HT1080 (cell line): ENCODE measurements at places on chromosomes 16 and 17. TPM values are rescaled to one million over a fixed set of nuclear protein-coding genes. Genes with fewer than 3 reads are reported as not detected.
A peak's percentile ranks its signal among the peaks of the same experiment; 100 is the strongest.

DNA sequence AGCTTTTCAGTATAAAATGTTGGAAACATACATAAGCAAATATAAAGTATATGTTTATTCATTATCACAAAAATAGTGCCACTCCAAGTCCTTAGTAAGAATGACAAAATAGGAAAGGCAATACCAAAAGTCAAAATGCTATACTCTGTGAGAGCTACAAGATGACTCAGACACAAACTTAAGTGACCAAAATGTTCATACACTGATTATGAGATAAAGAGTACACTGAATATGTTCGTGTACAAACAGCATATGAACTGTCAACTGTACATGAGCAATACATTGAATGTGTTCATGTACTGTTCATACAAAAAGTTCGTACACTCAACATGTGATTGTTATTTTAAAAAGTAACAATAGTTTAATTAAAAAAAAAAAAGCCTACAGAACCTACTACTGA lies 103.3 kb downstream of the CA4 start:
- DNase-seq: no peak

DNA sequence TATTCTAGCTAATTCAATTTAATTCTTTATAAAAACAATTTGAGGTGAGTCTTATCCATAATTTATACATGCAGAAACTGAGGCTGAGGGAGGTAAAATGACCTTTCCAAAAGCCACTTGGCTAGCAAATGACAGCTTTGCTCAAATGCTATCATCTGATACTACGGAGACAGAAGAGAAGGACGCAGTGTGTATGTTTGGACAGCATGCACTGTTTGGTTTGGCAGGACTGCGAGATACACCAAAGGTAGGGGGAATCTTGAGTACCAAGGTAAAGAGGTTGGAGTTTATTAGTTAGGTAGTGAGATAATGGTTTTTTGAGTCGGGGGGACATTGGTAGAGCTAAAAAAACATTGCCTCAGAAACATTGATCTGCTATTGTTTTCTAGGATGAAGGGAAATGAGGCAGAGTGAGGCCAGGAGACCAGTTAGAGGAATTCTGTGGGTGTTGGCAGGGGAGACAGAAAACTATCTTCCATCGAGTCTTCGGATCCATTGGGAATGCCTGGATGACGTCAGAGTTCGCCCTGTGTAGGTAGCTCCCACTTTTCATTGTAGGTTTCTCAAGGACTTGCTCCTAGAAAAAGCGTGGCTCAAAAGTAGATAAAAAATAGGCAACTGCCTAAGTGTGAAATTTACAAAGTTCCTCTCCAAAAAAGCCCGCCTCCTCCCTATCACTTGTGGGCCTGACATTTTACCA lies 2.5 kb upstream of the HS3ST4 start:
- DNase-seq: no peak

DNA sequence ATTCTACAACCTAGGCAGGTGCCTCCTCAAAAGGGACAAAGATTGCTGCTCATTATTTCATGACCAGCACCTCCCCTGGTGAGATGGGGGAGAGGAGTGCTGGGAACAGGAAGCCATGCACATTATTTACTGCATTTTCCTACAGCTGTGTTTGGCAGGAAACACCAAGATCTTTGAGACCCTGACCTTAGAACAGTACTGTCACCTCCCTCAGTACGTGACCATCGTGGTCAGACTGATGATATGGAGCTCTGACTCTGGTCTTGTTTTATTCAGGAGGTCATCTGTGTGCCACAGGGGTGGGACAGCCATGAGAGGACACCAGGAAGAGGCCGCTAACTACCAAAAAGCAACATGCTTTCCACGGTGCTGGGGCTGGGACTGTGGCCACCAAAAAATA lies 37.4 kb downstream of the USP22 start:
- DNase-seq: no peak

The GRAP gene
- 0.11 and 0.23 TPM in 2 replicates for total RNA-seq

The C16orf92 gene
- total RNA-seq: not detected in 2 replicates

- DNase-seq: peak; percentile 95
Measured at GRCh38 chr16:71927383-71927782, 32.1 kb downstream of the IST1 start.

DNA sequence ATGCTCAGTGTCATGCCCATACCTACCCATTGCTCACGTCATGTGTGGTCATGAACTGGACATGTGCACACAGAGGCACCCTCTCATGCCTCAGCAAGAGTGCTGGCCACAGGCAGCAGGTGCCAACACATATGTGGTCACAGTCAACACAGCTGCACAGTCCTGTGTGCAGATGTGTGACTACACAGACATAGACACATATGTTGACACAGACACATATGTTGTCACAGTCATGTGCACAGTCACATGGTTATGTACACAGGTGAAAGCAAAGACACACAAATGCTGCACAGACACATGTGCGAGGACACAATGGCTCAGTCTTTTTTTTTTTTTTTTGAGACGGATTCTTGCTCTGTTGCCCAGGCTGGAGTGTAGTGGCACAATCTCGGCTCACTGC lies 11.3 kb downstream of the SLC4A1 start:
- no peak for DNase-seq

DNA sequence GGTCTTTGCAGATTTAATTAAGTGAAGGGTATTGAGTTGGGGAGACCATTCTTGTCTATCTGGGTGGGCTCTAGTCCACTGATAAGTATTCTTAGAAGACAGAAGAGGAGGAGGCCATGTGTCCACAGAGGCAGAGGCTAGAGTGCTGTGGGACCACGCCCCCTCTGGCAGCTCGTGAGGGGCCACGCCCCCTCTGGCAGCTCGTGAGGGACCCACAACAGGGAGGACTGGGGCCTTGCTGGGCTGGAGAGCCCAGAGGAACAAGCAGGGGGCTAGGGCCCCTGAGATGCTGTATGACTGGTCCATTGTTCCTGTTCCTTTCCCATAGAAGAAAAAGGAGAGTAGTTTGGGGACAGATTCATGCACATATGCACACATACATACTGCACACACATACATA lies 106.8 kb downstream of the METRNL start:
- DNase-seq: no peak
